ENCODE measurements at places on chromosomes 1 and 21. TPM values are rescaled to one million over a fixed set of nuclear protein-coding genes. Genes with fewer than 3 reads are reported as not detected.
A peak's percentile ranks its signal among the peaks of the same experiment; 100 is the strongest.

THEM5 gene
- not detected for total RNA-seq

OR14I1 gene
- not detected for total RNA-seq

S100A2 gene
- 0.58 TPM for total RNA-seq

KCND3 gene
- 18.4 TPM for total RNA-seq

DNA sequence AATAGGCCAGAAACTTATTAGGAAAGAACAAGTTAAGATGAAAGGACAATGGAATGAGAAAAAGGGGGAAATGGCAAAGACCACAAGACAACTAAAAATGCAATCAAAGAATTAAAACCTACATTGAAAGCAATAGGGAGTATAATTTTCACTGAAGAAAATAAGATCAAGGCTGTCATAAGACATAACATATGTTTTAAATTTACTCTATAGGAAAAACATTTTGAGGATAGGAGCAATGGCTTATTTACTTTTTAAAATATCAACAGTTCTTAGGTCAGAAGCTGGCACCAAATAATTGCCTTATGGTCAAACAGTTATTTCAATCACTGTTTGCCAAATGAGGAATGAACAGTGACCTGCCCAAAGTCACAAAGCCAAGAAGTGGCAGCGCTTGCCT, 171.2 kb upstream of the HOOK1 start:
- no peak for DNase-seq

GRCh38 chr1:22139817-22140216, 3.1 kb downstream of the WNT4 start:
- DNase-seq = no peak

- no peak for DNase-seq
These were observed 791 bp upstream of the CHI3L1 start for GRCh38 chr1:203187304-203187685.

DNA sequence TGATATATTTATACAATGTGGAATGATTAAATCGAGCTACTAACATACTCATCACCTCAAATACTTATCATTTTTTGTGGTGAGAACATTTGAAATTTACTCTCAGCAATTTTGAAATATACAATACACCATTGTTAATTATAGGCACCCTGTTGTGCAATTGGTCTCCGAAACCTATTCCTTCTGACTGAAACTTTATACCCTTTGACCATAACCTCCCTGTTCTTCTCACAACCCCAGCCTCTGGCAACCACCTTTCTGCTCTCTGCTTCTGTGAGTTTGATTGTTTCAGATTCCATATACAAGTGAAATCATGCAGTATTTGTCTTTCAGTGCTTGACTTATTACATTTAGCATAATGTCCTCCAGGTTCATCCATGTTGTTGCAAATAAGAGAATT, 49.5 kb downstream of the SETD4 start:
- DNase-seq = peak; percentile 1

DNA sequence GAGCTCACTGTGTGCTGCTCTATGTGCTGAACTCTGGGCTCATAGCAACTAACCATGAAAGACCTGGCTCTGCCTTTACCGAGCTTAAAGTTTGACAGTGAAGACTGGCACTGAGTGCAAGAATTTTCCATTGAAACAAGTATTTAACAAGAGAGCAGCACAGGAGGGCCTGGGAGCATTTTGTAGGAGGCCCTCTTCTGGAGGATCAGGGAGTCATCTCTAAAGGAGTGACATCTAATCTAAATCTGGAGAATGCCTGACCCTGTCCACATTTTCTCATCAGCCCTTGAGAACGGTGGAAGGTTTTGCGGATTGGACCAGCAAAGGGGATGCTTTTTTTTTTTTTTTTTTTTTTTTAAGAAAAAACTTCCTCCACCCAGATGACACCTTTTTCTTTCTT, 150.8 kb downstream of the ROR1 start:
- DNase-seq = no peak

GRCh38 chr1:42158189-42158588, 5.0 kb downstream of the GUCA2B start:
- no peak for DNase-seq

- no peak for DNase-seq
These were observed 40.8 kb downstream of the RTCA start for GRCh38 chr1:100306735-100307313.

DNA sequence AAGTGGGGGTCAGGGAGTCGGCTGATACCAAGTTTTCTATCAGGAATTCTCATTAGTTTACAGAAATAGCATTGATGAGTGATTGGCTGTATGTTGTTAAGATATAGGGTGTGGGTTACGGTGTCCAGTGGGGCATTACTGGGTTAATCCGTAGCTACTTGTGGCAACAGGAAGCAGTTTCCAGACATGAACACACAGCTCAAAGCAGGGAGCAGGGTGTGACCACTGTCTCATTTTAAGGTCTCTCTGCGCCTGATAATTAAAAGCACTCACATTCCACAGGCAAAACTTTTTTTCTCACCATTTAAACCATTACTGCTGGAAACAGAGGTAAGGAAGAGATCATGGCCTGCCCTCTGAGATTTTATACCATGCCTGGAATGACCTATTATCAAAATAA, 114.9 kb downstream of the SIK1 start:
- no peak for DNase-seq

DNA sequence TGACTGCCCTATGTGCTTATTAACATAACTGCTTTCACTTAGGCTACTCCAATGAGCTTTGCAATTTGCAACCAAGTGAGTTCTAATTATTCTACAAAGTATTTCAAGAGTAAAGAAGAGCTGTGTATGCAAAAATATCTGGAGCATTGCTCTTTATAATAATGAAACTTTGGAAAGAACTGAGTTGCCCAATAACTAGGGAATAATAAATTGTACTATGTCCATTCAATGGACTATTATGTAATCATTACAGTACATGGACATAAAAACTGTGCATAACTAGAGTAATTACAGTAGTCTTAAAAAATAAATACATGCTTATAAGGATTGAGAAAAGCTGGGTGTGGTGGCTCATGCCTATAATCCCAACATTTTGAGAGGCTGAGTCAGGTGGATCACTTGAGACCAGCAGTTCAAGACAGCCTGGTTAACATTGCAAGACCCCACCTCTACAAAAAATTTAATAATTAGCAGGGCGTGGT, 70.3 kb upstream of the JAK1 start:
- DNase-seq = no peak

DNA sequence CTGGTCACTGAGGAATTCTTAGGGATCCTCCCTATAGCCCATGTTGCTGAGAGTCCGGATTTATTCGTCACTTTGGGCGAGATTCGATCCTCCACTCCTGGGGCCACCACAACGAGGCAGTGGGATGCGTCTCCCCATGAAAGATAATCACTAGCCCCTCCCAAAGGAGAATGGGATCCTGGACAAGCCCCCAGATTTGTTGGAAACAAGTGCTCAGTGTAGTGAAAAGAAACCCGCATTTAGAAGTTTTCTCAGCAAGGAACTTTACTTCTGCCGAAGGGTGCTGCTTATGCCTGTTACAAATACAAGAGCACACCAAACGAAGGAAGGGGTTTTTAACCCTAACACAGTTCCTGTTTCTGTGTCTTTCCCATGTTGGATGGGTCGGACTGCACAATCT, 83.3 kb downstream of the ZFYVE9 start:
- no peak for DNase-seq

DNA sequence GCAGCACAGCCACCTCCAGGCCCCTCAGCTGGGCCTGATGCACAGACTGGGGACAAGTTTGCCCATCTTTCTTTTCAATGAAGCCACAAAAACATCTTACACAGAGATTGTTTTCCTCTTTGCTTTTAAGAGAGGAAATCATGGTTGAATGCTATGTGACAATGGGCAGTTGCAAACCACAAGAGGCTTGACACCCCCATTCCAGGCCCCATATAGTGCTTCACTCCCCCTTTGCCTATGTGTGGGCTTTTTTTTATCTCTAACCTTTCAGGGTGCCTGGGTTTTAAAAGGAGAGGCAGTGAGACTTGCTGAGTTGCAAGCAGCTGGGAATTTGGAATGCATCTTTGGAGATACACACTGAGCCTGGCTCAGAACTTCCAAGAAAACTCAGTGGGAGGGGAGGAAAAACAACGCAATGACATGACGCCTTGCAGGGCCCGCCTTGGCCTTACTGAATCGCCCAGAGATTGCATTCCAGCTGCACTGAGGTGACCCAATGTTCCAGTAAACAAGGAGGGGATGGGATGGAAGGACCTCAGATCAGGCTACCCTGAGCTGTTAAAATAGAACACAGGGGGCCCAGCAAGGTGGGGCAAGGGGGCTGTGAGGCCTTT, 145.2 kb upstream of the ZNF648 start:
- DNase-seq = no peak

DNA sequence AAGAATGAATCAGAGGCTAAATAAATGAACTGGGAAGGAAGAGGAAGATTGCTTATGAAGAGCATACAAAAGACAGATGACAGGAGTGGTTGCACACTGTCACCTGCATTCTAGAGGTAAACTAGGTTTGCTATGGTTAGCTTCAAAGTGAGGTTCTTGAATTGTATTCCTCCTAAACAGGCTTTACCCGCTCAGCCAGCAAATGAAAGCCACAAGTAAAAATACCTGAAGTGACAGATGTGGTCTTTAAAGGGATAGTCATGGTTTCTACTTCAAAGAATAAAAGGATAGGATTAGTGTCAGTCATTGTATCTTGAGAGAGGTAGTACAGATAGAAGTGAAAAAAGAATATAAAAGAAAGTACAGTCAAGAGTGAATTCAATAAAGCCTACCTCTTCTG, 32.4 kb upstream of the PRDX6 start:
- DNase-seq = no peak

DNA sequence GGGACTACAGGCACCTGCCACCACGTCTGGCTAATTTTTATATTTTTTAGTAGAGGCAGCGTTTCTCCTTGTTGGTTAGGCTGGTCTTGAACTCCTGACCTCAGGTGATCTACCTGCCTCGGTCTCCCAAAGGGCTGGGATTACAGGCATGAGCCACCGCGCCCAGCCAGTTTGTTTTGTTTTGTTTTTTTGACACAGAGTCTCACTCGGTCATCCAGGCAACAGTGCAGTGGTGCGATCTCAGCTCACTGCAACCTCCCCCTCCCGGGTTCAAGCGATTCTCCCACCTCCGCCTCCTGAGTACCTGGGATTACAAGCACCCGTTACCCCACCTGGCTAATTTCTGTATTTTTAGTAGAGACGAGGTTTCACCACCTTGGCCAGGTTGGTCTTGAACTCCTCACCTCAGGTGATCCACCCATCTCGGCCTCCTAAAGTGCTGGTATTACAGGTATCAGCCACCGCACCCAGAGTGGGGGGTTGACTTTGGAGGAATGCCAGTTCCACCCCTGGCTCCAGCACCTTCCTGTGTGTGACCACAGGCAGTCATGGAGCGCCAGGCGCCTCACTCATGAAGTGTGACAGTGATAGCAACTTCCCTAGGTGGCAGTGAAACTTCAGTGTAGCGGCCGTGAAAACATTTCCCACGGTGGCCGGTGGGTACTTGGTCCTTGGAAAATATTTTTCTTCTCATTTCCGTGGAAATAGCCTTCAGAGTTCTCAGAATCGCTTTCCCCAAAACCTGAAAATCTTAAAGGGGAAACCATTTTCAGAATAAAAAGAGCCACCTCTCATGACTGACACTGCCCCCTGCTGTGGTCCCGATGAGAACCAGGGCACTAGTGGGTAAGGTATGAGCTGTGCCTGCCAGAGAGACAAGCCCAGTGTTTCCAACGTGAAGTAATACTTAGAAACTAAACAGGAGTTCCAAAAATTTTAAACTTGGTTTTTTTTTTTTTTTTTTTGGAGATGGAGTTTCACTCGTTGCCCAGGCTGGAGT, 48.6 kb downstream of the WDR4 start:
- peak; percentile 85 for DNase-seq
